ENCODE measurements at places on chromosomes 1 and 21.

- no peak for DNase-seq
These were observed 33.9 kb downstream of the MRAP start for GRCh38 chr21:32332463-32332951.

GRCh38 chr1:15177710-15178166 lies 24.2 kb downstream of the TMEM51 start:
- no peak for DNase-seq

DNA sequence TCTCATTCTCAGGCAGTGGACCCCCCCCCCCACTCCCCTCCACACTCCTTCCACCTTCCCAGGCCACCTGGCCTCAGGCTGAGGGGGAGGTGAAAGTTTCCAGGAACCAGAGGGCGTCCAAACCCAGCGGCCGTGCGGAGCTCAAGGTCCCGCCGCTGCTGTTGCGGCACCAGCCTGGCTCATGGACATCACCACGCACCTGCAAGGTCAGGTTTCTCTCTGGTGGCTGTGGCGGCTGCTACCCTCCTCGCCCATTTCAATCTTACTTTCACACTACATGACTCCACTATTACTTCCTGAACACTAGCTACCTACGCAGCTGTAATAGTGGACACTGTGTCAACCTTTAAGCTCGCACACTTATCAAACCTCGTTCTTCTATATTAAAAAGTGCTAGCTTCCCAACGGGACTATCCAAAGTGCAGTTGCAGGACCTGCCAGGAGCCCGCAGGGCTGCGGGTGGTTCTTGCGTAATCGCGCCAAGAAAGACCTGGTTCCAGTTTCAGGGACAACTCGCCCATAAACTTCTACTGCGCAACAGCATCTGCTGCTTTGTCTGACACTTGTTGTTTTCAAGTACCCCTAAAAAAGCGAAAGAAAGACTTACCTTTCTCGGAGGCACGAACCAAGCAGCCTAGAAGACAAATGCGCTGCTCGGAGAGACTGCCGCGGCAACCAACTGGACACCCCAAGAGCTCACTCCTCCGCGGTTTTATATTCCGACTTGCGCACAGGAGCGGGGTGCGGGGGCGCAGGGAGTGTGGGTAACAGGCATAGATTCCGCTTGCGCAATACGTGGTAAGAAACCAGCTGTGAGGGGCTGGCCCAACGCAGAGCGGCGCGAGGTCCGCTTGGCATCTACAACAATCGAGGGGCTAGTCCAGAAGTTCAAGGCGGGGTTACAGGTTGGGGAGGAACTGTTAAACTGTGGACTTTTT lies at the start of gene DIRAS3:
Gene DIRAS3, minus strand, starts transcription at position 687 of the 938 bp plus-strand sequence. CDS start 3,330 bp downstream, outside the sequence.
- no peak for DNase-seq

GRCh38 chr1:3780901-3781300 lies 8.4 kb downstream of the SMIM1 start:
- no peak for DNase-seq

DNA sequence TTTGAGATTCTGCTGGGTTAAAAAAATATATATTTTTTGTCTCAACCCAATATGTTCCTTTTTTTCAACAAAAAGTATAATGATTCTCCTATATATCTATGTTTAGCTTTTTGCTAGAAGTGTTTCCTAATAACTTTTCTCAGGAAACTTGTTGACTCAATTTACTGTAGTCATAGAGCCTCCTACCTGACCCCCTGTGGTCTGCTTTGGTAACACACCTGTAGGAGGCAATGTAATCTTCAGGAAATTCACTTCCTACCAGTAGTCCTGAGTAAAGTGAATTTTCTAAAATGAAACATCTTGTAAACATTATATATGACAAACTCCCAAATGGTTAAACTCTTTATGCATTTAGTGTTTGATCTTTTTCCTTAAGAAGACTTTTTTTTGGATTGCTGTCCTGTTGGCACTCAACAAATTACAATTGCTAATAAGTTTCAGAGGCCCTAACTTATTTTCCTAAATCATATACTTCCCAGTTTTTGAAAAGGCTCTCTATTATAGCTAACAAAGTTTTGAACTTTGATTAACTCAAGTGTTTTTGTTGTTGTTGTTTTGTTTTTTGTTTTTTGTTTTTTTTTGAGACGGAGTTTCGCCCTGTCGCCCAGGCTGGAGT lies 118.3 kb downstream of the OLFML2B start:
- no peak for DNase-seq

DNA sequence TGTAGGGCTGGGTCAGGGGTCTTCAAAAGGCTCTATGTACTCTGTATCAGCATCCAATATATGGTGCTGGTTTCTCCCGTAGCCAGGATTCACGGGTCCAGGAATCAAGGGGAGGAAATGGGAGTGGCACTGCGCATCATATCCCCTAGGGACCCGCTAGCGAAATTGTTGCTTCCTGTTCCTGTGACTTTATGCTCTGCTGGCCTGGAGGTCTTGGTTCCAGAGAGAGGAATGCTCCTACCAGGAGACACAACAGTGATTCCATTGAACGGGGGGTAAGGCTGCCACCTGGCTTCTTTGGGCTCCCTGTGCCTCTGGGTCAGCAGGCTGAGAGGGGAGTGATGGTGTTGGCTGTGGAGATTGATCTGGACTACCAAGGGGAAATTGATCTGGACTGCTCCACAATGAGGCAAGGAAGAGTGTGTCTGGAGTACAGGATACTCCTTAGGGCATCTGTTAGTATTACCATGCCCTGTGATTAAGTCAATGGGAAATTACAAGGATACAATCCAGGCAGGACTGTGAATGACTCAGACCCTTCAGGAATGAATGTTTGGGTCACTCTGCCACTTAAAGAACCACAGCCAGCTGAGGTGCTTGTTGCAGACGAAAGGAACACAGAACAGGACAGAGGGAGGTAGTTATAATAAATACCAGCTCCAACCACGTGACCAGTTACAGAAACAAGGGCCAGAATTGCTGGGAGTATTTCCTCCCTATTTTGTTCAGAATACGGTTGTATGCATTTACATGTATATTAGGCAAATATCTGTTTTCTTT lies 10.2 kb downstream of the SPSB1 start:
- DNase-seq = no peak

- DNase-seq = no peak
These were observed 1.2 kb downstream of the RGL1 start for GRCh38 chr1:183806125-183806524.

All from neural crest cell (in vitro differentiated cells).